Fibroblast of mammary gland (primary cell): ENCODE measurements at places on chromosomes 1 and 21.

- DNase-seq = no peak
Measured at GRCh38 chr1:117301901-117302300, 65.3 kb upstream of the MAN1A2 start.

- DNase-seq = no peak
Measured at GRCh38 chr1:3381901-3382300, 72.6 kb upstream of the ARHGEF16 start.

- DNase-seq = no peak
Measured at GRCh38 chr21:31414263-31415000, 70.4 kb upstream of the TIAM1 start.

DNA sequence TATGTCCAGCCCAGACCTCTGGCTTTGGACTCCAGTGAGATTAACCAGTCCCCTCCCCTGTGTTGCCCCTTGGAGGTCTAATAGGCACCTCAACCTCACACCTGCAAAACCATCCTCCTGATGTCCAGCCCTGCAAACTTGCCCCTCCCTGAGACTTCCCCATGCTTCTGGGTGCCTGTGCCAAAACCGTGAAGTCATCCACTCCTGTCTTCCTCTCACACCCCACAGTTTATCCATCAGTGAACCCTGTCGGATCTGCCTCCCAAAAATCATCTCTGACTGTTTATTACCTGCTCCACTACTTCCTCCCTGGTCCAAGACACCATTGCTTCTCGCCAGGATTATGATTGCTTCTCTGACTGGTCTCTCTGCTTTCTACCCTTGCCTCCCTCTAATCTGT lies 31.7 kb upstream of the PADI1 start:
- no peak for DNase-seq

DNA sequence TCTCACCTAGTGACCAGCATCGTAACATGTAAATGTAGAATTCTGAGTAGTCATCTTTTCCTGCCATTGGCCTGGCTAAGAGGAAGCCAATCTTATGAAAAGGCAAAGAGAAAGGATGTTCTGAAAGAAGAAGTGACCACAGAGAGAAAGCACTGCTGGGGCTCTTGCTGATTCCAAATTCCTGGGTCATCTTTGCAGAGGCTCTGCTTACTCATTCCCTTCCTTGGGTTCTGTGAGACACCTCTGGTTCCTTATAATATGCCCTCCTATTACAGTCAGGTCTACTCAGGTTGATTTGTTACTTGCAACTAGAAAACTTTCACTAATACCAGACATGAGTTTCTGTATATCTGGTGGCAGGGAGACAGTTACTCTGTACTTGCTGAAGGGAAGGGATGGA lies 198.8 kb upstream of the C8B start:
- no peak for DNase-seq

DNA sequence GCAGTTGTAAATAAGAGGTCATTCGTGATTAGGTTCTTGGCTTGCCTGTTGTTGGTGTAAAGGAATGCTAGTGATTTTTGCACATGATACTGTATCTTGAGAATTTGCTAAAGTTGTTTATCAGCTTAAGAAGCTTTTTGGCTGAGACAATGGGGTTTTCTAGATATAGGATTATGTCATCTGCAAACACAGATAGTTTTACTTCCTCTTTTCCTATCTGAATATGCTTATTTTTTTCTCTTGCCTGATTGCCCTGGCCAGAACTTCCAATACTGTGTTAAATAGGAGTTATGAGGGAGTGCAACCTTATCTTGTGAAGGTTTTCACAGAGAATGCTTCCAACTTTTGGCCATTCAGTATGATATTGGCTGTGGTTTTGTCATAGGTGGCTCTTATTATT lies 576.1 kb upstream of the RGS18 start:
- no peak for DNase-seq

- no peak for DNase-seq
Measured at GRCh38 chr1:5911871-5912271, 80.4 kb downstream of the NPHP4 start.

- DNase-seq = peak; percentile 94
Measured at GRCh38 chr1:223031733-223032601, 111.1 kb downstream of the TLR5 start.

DNA sequence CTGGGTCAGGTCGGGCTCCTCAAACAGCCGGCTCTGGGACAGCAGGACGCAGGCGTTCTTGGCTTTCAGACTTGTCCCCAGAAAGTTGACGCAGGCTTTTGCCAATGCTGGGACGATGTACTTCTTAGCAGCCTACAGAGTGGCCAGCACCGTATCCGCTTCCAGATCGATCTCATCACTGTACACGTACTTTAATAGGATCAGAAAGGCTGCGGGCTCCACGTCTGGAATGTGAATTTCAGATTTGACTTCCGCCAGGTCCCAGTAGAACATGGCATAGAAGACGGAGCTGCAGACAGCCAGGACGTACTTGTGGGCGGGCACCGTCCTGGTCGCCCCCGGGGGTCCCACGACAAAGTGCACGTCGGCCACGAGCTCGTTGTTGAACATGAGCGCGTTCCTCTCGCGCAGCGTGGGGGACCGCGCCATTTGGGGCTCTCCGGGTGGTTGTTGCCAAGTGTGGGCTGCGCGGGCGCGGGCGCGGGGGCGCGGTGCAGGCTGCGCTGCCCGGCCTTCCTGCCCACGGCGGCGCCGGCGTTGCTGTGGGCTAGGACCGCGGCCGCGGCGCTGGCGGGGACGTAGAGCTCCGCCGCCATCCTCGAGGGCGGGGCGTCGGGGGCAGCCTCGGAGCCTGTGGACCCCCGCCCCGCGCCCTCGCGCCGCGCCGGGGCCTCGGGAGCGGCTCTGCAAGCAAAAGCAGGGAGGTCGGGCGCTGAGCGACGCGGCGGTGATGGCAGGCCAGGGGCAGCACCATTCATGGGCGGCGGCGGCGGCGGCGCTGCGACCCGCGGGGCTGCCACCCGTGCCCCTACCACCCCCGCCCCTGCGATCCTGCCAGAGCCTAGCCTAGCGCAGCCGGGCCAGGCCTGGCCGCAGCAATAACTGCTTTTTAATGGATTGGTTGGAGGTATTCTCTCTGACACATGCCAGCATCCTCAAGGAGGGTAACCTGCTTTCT lies 10.6 kb downstream of the CNR2 start:
- DNase-seq = no peak

DNA sequence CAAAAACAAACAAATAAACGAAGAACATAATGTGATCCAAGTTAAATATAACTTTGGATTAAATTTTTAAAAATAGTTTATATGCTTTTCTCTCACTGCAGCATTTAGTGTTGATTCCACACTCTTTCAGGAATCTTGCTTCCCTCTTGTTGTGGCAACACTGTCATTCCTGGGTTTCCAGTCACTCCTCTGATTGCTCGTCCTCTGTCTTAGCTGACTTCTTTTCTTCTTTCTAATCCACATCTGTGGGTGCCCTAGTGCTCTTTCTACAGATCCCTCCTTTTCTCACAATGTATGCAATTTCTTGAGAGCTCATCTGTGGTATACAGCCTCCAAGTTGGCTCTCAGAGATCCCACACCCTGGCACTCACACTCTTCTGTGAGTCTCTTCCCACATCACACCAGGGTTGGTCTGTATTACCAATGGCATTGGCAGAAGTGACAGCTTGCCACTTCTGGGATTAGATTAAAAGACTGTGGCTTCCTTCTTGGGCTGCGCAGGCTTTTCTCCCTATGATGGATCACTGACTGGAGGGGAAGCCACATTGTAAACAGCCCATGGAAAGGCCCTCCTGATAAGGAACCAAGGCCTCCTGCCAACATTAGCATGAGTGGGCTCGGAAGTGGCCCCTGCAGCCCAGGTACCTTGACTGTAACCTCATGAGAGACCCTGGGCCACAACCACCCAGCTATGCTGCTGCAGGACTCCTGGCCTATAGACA lies 11.5 kb upstream of the MYOC start:
- peak; percentile 14 for DNase-seq

DNA sequence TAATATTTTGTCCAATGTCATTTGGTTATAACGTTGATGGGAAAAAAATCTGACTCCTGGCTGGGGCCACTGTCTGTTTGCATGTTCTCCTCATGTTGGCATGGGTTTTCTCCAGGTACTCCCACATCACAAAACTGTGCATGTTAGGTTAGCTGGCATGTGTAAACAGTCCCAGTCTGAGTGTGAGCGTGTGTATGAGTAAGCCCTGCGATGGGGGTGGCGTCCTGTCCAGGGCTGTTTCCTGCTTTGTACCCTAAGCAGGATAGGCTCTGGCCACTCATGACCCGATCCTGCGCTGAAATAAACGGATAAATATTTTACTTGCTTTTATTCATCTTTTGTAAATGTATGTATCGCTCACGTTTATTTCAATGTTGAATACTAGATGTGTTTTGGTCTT lies 13.5 kb downstream of the EFCAB14 start:
- DNase-seq = no peak

DNA sequence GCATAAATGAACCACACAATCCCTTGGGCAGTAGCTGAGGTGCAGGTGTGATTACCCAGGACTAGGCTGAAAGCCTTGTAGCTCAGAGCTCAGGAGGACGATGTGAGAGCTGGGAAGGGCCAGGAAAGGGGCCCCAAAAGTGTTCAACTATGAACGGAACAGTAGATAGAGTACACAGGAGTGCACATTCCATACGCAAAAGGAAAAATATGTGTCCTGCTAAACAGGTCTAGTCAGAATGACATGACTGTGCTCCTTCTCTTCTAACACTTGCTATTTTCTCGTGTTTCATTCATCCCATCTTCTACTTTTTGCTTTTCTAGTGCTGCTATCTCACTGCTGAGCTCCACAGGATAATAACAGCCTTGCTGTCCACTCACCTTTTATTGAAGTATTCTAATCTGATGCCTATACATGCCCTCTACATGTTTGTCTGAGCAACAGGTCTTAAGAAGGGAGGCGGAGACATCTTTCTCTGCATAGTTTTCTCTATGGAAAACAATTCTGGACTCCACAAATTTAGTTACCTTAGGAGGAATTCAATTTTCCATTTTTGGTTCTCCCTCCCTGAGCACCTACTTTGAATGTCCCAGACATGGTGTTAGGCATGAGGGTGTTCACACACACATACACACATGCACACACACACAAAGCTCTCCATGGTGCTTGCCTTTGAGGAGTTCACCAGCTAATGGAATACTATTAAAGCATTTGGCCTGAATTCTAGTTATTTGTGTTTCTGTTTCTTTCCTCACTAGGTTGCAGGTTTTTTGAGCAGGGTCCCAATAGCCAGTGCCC lies 3.4 kb downstream of the S100A10 start:
- DNase-seq = no peak

DNA sequence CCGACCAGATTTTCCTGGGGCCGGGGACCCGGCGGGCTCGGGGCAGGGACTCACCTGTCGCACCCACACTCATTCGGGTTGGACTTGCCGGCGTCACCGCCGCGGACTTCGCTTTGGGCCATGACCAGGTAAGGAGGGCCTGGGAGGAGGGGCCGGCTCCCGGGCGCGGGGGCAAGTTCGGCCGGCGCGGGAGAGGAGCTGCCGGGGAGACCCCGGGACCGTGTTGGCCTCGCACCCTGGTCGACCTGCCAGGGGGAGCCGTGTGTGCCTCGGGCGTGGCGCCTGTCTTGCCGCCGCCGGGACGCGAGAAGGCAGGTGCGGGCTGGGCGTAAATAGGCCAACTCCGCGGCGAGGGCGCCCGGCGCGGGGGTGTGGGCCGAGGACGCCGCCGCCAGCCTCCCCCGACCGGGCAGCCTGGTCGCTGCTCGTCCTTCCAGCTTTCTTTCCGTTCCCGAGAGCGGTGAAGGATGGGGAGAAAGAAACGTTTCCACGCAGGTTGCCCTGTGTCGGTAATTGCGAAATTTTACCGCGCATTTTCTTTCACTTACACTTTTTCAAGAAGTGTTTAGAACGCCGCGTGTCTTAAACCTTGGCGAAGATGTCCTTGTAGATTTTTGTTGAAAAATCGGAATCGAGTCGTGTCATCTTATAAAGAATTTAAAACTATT lies 558 bp downstream of the USP1 start:
- no peak for DNase-seq

DNA sequence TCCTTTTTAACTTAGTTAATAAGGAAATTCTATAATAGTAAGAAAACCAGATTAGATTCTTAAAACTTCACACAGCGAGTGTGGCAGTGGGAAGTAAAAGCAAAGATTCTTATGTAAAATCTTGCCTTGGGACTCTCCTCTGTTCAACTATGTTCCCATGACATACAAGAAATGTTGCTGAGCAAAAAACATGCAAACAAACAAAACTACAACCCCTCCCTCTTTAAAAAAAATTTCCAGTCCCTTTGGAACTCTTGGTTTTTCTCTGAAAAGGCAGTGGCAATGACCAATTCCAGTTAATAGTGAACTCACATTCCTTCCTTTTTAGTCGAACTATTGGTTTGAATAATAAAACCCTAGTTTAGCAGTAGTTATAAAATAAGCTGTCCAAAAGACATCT lies 453.1 kb upstream of the ZRANB2 start:
- DNase-seq = no peak

DNA sequence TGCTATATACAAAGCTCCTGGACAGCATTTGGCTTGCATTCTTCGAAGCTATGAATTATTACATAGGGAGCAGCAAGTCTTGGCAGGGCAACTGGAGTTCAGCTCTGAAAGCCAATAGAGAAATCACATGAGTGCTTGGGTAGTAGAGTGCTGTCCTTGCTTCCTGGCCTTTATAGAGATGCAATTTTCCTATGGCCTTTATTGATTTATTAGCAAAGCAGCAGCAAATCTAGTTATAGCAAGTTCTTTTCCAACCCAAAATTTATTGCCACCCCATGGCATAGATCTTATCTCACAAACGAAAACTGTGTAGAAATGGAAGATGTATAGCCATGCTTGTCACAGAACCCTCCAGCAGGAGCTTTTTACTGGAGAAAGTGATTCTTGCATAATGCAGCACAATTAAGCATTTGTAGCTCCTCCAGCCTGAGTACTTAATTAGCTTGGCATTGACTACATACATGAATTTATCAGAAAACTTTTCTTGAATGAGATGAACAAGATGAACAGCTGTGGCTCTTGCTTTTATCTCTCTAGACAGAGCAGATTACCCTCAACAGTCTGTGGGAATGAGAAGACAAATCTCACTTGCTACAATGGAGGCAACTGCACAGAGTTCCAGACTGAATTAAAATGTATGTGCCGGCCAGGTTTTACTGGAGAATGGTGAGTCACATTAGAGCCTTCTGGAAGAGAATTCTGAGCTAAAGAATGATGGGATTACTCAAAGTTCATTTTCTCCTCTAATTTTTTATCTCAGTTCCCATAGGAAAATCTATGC lies 170.1 kb downstream of the CRB1 start:
- peak; percentile 19 for DNase-seq

DNA sequence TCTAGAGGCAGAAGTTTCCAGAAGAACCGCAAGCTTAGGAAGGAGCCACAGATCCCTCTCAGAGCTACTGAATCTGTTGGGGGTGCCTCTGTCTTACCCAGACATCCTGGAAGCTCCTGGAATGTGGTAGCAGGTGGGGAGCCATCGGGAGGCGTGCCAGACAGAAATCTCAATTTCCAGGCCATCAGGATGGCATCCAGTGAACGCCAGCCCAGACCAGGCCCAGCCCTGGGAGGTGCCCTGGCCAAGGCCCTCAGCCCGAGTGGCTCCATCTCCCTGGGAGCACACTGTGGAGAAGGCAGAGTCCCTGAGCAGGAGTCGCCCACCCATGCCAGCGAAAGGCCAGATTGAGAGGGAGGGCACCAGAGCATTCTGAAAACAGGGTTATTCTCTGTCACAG lies 2.5 kb downstream of the ABCA4 start:
- DNase-seq = no peak
